Activated T-helper 2 cell treated with anti-CD3 and anti-CD28 coated beads, Interferon-gamma antibody, Interleukin-2, Interleukin-4, amounts not matched to agents 10 μg/mL and 5 μg/mL and 100 μg/mL, durations not matched to agents 14 hours and 24 hours and 36 hours (primary cell): ENCODE measurements at places on chromosomes 1 and 21.

DNA sequence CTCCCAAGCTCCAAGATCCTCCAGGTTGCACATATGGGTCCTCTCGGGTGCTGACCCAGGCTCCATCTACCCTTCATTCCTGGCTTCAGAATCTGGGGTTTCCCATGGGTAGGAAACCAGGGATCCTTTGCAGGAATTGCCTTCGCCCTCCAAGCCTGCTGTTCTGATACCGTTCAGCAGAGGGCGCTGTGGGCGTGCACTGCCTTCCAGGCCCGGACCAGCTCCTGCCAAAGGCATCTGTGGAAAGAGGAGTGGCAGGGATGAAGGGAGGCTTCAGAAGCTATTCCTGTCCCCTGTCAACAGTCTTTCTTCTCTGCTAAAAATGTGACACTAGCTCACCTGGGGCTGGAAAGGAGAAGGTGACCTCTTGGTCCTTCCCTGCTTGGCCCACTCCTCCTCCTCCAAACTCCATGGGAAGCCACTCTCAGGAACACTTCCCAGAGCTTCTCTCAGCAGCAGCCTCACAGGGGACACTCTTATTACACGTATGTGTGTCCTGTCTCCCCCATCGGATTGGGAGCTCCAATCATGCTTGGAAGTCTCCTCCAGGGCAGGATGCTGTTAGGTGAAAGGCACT, 71.2 kb downstream of the VWA5B1 start:
- no peaks in the 10 kb centered on the region for H3K36me3 ChIP-seq
- H3K4me3 ChIP-seq = no peak overlapping the region
- peaks cover 59% of the 10 kb centered on the region for H3K27me3 ChIP-seq
- no peak for DNase-seq
- peaks cover 8% of the 10 kb centered on the region for H3K4me1 ChIP-seq

DNA sequence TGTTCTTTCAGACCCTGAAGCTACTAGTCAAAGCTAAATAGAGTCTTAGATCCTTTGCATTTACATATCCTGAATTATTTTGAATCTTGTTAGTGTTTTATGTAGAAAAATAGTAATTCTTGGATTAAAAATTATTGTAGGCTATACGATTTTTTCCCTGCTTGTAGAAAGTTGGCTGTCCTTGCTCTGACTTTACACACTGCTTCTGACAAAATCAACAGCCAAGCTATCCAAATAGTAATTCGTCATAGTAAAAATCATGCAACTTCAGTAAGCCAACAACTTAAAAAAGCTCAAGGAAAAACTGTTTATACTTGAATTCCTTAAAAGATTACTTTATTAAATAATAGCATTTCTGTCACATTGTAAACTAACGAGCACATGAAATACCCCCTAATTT, 7.5 kb upstream of the KRTAP23-1 start:
- H3K36me3 ChIP-seq = no peaks in the 10 kb centered on the region
- no peaks in the 10 kb centered on the region for H3K4me1 ChIP-seq
- H3K27me3 ChIP-seq = peaks cover 3% of the 10 kb centered on the region
- DNase-seq = no peak

DNA sequence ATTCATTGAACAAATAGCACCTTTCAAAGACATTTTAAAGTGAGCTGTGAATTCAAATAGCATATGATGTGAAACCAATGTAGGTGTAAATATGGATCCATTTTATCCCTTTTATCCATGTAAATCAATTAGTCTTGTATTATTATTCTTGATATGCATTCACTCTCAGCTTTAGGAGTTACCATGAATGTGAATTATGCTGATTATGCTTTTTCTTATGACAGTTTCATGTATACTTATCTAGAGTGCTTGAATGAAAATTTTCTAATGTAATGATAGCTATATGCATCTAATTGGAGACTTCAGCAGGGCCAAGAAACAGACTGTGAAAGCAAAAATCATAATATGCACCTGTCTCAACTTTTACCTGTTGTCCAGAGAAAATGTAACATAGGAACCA, 226.6 kb upstream of the ST6GALNAC5 start:
- no peak overlapping the region for H3K27ac ChIP-seq
- DNase-seq = no peak
- H3K36me3 ChIP-seq = no peaks in the 10 kb centered on the region
- no peaks in the 10 kb centered on the region for H3K27me3 ChIP-seq

DNA sequence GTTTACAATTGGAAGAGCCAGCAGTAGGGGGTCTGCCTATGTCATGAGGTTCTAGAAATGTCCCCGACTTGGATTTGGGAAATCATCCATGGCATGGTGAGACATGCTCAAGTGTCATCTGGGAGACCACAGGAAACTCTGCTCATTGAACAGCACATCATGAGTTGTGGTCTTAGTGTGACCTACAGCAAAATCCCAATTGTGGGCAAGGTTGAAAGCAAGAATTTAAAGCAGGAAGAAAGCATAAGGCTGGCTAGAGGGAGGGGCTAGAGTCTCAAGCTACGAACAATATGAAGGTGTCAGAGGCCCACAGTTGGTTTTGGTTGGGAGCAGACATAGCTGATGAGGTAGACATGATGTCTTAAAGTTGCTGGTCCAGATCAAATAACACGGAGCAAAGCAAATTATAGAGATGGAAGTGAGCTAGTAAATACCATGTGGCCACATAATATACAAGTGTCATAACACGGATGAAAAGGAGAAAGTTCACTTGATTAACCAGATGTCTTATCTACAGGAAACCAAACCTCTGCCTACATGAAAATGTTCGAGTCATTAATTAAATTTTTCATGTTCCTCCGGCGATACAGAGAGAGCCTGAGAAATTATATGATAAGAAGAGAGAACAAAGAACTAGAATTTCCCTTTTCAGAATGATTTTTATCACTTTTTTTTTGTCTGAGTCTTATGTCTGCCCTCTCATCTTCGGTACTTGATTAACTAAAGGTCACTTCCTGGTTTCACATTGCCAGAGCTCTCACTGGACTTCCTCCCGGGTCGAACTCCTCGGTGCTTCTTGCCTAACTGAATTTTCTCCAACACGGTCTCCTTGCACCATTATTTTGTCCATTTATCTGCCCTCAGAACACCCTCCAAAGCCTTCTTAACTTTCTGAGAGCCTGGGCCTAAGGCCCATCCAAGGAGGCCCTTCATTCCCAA, 67.5 kb upstream of the DUSP10 start:
- peaks cover 43% of the 10 kb centered on the region for H3K4me1 ChIP-seq
- no peaks in the 10 kb centered on the region for H3K36me3 ChIP-seq
- H3K27me3 ChIP-seq = peaks cover 4% of the 10 kb centered on the region
- no peak for DNase-seq
- no peak overlapping the region for H3K4me3 ChIP-seq

DNA sequence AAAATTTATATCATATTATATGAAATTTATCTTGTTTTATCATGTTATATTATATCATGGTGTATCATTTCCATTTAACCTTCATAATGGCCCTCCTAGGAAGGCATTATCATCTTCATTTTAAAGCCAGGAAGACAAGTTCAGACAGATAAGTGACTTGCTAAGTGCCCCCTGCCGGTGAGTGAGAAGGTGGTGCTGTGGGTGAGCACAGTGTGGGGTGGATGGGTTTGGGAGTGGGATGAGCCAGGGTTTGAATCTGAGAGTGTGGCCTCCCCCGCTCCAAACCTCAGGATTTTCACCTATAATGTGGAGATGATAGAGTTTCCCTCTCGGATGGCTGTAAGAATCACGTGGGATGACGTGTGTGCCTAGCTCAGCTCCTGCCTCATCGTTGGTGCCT, 108.7 kb upstream of the IGSF21 start:
- no peaks in the 10 kb centered on the region for H3K27me3 ChIP-seq
- no peak overlapping the region for H3K27ac ChIP-seq
- no peaks in the 10 kb centered on the region for H3K4me1 ChIP-seq
- H3K4me3 ChIP-seq = no peak overlapping the region

DNA sequence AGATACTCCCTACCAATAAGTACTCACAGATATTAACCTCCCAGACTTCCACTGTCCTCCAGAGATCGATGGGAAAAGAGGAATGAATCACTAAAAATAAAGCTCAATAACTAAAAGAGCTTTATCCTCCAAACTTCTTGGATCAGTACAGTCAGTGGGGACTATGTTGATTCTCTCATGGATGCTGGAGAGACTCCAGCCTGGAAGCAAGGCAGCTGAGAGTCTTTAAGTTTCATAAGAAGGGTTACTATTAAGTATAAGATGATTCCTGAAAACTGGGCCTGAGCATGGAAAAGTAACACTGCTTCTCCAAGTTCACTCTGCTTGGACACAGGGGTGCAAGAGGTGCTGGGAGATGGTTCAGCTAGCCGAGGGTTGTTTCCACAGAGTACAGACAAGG, 6.2 kb upstream of the DDR2 start:
- peaks cover 14% of the 10 kb centered on the region for H3K27me3 ChIP-seq
- no peak overlapping the region for H3K27ac ChIP-seq
- H3K4me3 ChIP-seq = no peak overlapping the region
- H3K36me3 ChIP-seq = no peaks in the 10 kb centered on the region

DNA sequence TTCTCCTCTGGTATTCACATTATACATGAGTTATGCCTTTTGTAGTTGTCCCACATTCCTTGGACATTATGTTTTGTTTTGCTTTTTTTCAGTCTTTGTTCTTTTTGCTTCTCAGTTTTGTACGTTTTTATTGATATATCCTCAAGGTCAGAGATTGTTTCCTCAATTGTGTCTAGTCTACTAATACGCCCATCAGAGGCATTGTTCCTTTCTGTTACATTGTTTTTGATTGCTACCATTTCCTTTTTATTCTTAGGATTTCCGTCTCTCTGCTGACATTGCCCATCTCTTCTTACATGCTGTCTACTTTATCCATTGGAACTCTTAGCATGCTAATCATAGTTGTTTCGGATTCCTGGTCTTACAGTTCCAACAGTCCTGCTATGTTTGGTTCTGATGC, 27.8 kb upstream of the MPC2 start:
- H3K36me3 ChIP-seq = peaks cover 23% of the 10 kb centered on the region
- peaks cover 6% of the 10 kb centered on the region for H3K4me1 ChIP-seq
- no peak overlapping the region for H3K27ac ChIP-seq
- DNase-seq = no peak
- H3K27me3 ChIP-seq = no peaks in the 10 kb centered on the region
- H3K4me3 ChIP-seq = no peak overlapping the region

GRCh38 chr1:85295654-85296053, 19.2 kb upstream of the BCL10 start:
- H3K4me1 ChIP-seq = peaks cover 24% of the 10 kb centered on the region
- H3K27ac ChIP-seq = no peak overlapping the region
- no peak overlapping the region for H3K4me3 ChIP-seq
- DNase-seq = no peak

GRCh38 chr1:110533230-110533629, 14.3 kb upstream of the KCNA10 start:
- DNase-seq = no peak
- no peak overlapping the region for H3K4me3 ChIP-seq
- no peaks in the 10 kb centered on the region for H3K36me3 ChIP-seq
- H3K27me3 ChIP-seq = peaks cover 16% of the 10 kb centered on the region
- no peaks in the 10 kb centered on the region for H3K4me1 ChIP-seq

GRCh38 chr1:75554181-75554580, 56.7 kb downstream of the SLC44A5 start:
- H3K4me1 ChIP-seq = no peaks in the 10 kb centered on the region
- H3K36me3 ChIP-seq = no peaks in the 10 kb centered on the region
- no peak overlapping the region for H3K27ac ChIP-seq
- H3K4me3 ChIP-seq = no peak overlapping the region
- no peaks in the 10 kb centered on the region for H3K27me3 ChIP-seq
- no peak for DNase-seq

- H3K4me1 ChIP-seq = peaks cover 53% of the 10 kb centered on the region
- DNase-seq = no peak
- peaks cover 44% of the 10 kb centered on the region for H3K36me3 ChIP-seq
- no peaks in the 10 kb centered on the region for H3K27me3 ChIP-seq
- no peak overlapping the region for H3K4me3 ChIP-seq
These were observed 7.0 kb downstream of the DDI2 start for GRCh38 chr1:15624133-15624714.

GRCh38 chr1:198015309-198015708, 98.1 kb downstream of the LHX9 start:
- no peak overlapping the region for H3K4me3 ChIP-seq
- H3K36me3 ChIP-seq = no peaks in the 10 kb centered on the region
- H3K4me1 ChIP-seq = no peaks in the 10 kb centered on the region
- H3K27me3 ChIP-seq = peaks cover 11% of the 10 kb centered on the region
- no peak overlapping the region for H3K27ac ChIP-seq

GRCh38 chr21:31644643-31645042, 14.8 kb upstream of the SOD1 start:
- H3K4me1 ChIP-seq = no peaks in the 10 kb centered on the region
- no peak overlapping the region for H3K4me3 ChIP-seq
- no peaks in the 10 kb centered on the region for H3K36me3 ChIP-seq
- H3K27ac ChIP-seq = no peak overlapping the region
- no peak for DNase-seq
- peaks cover 7% of the 10 kb centered on the region for H3K27me3 ChIP-seq

- DNase-seq = no peak
- H3K4me3 ChIP-seq = no peak overlapping the region
- peaks cover 74% of the 10 kb centered on the region for H3K4me1 ChIP-seq
- H3K36me3 ChIP-seq = peaks cover 37% of the 10 kb centered on the region
These were observed 33.1 kb downstream of the CAPZB start for GRCh38 chr1:19452221-19452663.

DNA sequence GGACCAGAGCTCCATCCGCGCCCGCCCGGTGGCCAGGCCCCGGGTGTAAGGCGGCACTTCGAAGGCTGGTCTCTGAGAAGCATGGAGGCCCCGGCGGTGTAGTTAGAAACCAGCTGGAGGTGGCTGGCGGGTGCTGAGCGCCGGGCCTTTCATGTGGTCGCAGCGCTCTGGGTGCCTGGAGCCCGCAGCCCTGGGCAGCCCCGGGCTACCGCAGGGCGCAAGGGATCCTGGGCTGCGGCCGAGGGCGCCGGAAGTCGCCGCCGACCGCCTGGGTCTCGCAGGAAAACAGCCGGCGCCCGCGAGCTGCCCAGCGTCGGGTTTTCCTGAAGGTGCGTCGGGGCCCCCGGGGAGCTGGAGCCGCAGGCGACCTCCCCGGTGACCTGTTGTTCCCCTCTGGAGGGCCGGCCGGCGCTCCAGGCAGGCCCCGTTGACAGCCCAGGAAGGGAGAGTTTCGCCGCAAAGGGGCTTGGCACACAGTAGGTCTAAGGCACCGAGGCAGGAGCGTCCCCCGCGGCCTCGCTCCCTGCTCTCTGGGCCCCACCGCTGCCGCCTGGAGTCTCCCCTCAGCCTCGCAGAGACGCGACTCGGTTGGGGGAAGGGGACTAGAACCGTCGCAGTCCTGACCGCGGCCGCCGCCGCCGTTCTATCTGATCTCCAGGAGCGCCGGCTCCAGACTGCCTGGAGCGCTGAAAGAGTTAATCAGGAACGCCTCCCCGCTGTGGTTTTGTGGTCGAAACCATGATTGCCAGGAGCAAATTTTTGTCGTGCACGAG, 2.7 kb downstream of the GRHL3 start:
- H3K4me3 ChIP-seq = peak overlapping the region; percentile 67
- H3K27me3 ChIP-seq = peaks cover 86% of the 10 kb centered on the region
- peak; percentile 82 for DNase-seq
- H3K4me1 ChIP-seq = peaks cover 26% of the 10 kb centered on the region
- no peaks in the 10 kb centered on the region for H3K36me3 ChIP-seq
